RPMI7951 (cell line): ENCODE measurements at places on chromosomes 1 and 21. TPM values are rescaled to one million over a fixed set of nuclear protein-coding genes. Genes with fewer than 3 reads are reported as not detected.

DNA sequence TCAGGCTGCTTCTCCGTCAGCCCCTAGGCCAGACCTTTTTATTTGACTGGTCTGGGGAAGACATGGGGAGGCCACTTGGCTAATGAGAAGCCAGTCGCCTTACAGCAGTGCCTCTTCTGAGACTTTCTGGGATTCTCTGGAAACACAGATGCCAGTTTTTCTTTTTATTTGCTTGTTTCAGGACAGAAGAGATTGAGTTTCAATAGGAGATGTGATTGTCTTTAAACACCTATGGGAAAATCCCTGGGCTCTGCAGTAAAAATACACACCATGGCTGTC is 15.4 kb upstream of the BTG2 start:
- no peak for DNase-seq

DNA sequence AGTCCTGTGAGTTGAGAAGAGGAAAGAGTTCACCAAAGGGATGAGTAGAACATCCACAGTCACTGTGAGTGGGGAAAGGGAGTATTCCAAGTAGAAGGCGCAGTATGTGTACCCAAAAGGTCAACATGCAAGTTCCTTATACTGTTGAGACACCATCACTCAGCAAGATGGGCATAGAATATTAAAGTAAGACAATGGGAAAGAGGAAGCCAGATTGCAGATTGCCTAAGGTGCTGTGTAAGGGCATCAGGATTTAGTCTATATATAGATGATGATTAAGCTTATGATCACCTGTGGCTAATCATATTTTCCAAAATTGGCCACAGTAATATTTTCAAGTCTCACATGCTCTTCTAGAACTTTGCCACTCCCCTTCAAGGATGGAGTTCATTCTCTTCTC is 120.1 kb upstream of the CAMK1G start:
- DNase-seq, result no peak

DNA sequence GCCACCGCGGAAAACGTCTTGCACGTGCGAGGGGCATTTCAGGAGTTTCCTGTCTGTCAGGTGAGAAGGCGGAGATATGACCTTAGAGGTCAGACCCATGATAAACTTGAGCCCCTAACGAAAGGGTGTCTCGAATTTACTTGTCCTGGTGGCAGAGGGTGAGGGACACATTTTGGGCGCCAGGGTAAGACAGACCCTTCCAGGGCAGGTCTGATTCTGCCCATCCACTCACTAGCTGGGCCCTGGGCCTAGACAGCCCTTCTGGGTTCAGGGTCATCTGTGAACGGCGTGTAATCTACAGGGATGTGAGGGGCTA is 395 bp upstream of the CSRP1 start:
- no peak for DNase-seq

DNA sequence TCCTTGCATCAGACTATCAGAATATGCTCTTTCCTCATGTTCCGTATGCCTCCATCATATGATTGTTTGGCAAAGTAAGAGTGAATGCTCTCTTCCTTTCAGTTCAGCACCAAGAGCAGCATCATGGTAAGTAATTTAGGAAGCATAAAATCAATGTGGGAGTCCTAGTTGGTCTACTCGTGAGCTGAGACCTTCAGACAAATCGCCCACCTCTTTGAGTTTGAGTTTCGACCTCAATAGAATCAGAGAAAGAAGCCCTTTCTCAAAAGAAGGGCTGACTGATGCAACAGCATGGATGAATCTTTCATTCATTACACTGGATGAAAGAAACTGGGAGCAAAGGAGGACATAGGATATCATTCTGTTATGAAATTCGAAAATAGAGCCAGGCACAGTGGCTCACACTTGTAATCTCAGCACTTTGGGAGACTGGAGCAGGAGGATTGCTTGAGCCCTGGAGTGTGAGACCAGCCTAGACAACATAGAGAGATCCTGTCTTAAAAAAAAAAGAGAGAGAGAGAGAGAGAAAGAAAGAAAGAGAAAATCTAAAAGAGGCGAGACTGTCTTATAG is 112.5 kb downstream of the ZC3H11B start:
- DNase-seq, result no peak

GRCh38 chr1:44460107-44460882 is 55.2 kb downstream of the RNF220 start:
- no peak for DNase-seq

DNA sequence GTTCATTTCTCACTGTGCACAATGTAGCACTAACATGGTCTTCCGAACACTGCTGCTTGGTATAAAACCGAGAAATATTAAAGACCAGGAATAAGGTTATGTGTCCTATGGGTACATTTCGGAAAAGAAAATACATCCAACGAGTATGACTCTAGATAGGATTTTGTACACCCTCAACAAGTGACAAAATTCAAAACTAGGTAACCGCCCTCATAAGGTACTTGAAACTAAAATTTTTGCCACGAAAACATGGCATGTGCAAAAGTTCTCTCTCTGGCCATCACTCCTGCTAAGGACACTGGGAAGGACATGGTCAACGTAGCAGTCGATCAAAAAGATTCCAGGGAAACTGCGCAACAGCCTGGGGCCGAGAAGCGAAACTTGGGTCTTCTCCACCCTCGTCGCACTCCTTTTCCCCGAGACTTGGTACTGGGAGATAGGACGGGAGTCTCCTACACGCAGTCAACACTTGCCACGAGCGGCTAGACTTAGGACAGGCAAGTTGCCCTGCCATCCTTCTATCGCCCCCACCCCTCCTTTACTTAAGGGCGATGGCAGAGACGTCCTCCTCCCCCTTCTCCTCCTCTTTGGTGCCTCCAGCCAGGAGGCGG is 338 bp upstream of the TOR1AIP1 start:
- DNase-seq, result peak; percentile 91

DNA sequence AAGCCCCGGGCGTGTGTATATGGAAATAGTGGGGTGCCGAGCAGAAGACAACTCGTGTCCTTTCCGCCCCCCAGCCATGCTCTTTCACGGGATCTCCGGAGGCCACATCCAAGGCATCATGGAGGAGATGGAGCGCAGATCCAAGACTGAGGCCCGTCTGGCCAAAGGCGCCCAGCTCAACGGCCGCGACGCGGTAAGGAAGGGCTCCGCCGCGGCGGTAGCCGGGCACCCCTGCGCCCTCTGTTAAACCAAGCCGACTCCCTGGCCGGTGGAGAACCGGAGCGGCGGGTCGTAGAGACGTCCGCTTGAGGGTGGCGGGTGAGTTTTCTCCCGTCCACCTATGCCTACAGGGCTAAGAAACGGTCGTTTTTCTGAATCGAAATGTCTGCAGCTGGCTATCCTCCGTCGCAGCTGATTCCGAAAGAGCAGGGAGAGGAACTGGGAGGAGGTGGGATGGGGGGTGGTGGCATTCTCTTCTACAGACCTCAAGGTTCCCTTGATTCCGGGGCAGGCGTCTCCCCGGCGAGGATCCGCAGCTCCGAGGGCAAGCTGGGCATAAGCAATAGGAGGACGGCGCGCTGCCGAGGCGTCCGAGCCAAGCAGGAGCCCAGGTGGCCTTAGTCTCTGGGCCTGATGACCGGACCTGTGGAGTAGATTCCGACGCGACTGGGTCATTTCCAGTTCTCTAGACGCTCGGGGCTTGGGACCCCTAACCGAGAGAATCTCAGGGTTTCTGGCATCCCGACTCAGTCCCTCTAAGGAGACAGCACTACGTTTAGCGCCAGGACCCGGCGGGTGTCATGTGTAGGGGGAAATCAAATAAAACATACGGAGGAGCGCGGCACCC is 856 bp downstream of the LHX9 start:
- DNase-seq, result no peak

- DNase-seq, result peak; percentile 68
Measured at GRCh38 chr1:116574581-116575291, 3.9 kb upstream of the CD58 start.

GRCh38 chr1:153432874-153433681 is 16.8 kb downstream of the S100A7A start:
- no peak for DNase-seq

DNA sequence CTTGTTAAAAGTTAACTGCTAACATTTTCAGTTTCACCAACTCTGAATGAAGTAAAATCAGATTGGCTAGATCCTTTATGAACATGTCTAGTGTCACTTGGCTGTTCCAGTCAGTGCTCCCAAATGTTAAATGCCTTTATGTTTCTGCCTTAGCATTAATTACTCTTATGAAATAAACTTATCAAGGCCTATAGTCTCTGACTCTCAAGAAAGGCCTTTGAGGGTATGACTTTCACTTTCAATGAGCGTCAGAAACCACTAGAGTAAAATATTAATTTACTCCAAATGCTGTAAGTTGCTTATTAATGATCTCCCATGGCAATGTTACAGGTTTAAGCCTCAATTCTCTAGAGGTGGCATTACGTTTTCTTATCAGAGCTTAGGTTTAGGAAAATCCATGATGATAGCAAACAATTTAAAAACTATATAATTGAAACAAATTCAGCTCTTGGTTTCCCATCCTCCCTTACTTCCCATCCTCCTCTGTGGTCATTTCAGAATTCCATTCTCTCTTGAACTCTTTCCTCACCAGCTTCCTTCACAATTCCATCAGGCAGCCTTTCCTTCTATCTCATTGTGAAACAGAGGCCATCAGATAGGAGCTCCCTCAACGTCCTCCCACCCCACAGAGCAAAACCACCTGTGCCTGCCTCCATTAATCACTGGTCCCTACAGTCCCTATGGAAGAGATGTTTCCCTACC is 108.6 kb upstream of the COP1 start:
- no peak for DNase-seq

GRCh38 chr1:223203034-223203408 is 60.0 kb upstream of the TLR5 start:
- DNase-seq, result no peak

DNA sequence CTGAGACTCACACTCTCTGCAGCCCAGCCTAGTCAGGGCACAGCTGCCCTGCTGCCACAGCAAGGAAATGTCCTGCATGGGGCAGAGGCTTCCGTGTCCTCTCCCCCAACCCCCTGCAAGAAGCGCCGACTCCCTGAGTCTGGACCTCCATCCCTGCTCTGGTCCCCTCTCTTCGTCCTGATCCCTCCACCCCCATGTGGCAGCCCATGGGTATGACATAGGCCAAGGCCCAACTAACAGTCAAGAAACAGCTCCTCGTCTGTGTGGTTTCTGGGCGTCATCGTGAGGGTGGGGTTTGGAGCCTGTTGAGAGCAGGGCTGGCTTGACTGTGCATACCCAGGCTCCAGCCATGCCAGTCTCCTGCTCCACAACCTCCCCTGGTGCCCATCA is 19.5 kb downstream of the FAAH start:
- no peak for DNase-seq

DNA sequence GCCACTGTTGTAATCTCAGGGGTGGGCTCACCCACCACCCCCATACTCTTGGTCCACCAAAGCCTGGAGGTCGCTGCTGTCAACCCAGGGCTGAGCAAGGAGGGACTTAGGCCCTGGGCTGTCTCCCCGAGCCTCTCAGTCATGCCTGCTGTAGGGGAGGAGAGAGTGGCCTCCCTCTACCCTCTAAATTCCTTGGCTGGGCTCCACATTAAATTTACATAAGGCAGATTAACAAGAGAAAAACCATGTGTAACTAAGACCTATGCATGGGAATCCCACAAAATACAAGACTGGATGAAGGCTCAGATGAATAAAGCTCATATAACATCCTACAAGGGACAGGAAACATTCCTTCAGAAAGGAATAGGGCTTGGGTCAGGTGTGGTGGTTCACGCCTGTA is 1.8 kb upstream of the PIK3CD start:
- no peak for DNase-seq

DNA sequence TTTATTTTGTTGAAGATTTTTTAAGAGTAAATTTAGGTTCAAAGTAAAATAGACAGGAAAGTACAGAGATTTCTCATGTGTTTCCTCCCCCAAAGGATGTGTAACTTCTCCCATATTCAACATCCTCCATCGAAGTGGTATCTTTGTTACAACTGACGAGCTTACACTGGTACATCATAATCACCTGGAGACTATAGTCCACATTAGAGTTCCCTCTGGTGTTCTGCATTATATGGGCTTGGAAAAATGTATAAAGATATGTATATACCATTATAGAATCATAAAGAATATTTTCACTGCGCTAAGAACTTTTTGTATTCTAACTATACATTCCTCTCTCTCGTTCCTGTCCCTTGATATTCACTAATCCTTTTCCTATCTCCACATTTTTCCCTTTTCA is 203.7 kb downstream of the AMY1C start:
- DNase-seq, result no peak

DNA sequence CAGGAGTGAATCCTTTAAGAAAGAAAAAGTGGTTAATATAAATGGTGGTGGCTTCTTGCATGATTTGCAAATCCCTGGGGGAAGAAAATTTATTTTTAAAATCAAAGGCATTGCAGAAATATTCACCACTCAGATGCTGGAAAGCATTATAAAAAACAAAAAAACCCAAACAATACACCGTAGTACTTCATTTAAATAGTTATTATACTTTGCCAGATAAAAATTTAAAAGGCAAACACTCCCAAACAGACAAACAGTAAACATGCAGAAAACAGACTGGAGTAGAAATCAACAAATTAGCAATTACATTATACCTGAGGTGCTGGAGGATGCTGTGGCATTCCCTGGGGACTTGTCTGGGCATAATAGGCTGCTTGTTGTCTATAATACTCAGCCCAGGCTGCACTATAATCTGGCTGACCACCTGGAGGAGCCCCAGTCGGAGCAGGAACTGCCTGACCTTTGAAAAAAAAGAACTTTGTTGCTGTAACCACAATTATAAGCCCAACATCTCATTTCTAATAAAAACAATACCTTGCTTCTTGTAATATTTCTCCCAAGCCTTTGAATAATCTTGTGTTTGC is 29.9 kb downstream of the FUBP1 start:
- peak; percentile 26 for DNase-seq

DNA sequence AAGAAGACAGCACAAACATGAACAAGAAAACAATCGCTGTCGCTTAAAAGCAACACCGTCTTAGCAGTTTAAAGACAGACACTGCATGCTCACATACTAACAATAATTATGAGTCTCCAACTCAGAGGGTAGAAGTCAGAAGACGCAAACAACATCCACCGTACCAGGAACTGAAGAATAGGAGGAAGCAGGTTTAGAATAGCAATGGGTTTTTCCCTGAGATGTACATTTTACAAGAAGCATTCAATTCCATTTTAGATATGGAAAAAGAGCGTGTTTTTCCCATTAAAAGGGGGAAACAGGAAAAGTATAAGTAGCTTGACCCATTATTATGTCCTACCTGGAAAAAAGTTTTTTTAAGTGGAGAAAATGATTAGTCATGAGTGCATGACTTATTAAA is 34.5 kb upstream of the KCNE1 start:
- no peak for DNase-seq

Gene PTPN7
- total RNA-seq, result not detected in 2 replicates

Gene C1orf167
- not detected in 2 replicates for total RNA-seq

Gene ADAM15
- 30.6 and 31.8 TPM in 2 replicates for total RNA-seq

Gene ALDH9A1
- 126 and 144 TPM in 2 replicates for total RNA-seq
